ENCODE measurements at places on chromosomes 2 and 18.

DNA sequence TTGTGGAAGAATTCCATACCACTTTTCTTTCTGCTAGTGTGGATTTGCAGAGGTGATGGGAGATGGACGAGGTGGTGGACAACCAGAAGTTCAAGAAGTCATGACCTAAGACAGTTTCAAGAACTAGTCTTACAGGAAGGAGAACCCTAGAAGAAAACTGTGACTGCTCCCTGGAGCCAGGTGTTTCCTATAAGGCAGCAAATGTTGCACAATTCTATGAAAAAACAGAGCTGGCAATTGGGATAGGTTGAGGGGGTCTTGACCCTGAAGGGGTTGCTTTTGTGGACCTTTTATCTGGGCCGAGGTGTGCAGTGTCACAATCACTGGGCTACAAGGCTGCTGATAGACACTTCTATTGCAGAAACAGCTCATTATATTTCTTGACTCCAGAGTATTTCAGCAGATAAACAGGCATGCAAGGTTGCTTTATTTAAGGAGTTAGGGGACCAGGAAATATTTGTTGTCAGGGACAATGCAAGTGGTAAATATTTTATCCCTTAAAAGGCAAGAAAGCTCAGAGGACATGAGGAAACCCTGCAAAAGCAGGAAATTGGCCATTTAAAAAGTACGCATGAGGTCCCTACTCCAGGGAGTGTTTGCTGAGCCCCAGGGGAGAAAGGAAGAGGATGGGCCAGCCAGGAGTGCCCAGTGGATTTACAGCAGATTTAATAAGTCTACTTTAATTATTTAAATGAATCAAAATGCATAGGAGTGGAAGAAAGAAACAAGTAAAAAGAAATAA lies 22.9 kb downstream of the APCDD1 start:
- no peak for DNase-seq

DNA sequence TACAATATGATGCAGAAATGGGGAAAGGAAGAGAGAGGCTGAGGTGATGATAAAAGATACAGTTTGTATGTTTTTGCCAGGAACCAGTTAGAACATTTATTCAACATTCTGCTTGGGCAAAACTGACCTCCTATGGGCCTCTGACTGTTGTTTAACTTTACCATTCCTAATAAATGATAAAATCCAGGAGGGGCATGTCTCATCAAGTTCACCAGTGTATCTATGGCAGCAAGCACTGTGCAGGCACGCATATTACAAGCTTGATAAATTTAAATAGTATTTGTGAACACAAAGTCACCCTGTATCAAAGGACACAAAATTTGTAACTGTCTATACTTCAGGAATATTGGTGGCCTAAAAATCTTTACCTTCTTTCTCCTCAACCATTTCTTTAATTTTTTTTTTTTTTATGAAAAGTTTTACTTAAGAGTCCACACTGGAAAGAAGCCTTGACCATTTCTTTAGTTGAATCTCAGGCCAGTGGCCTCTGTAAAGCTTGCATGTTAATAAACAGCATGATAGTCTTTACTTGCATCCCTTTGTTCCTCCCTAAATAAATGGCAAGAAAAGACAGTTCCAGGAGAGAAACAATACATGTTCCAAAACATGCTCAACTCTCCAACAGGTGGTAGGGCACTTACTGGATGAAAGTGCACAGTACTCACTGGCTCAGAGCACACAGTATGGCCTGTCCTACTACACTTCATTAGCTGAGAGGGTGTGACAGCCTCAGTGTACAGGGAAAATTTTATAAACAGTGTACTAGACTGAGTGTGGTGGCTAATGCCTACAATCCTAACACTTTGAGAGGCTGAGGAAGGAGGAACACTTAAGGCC lies 52.3 kb downstream of the SOS1 start:
- DNase-seq = no peak

- no peak for DNase-seq
Measured at GRCh38 chr2:40281021-40281940, 170.6 kb downstream of the SLC8A1 start.

GRCh38 chr2:52017646-52018235 lies 985.8 kb upstream of the NRXN1 start:
- no peak for DNase-seq

- DNase-seq = no peak
Measured at GRCh38 chr18:23291456-23292205, 156.3 kb downstream of the CABLES1 start.

DNA sequence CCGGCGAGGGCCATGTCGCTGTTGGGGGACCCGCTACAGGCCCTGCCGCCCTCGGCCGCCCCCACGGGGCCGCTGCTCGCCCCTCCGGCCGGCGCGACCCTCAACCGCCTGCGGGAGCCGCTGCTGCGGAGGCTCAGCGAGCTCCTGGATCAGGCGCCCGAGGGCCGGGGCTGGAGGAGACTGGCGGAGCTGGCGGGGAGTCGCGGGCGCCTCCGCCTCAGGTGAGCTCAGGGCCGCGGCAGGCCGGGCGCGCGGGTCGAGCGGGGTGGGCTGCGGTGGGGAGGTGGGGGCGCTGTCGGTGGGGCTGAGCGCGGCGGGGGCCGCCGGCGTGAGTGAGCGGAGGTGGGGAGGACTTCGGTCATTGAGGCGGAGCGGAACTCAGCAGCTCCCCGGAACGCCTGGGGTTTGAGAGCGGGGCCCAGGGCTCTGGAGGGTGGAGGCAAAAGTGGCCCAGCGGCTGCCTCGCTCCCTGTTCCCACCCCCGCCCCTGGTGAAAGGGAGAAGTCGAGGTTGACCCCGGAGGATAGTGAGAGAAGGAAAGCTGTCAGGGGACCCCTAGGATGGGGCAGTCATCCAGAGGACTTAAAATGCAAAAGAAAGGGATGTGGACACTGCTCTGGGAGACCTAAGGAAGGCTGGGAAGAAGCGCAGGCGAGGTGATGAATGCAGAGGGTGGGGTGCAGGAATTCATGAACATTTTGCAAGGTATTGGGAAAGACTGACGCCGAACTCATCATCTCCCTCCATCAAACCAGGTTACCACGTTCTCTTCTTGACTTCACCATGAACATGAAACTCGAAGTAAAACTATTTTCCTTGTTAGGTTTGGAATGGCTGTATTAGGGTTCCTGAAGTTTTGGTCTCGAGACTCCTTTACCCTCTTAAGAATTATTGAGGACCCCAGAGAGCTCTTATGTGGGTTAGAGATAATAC lies 633 bp downstream of the MALT1 start:
- DNase-seq = no peak

DNA sequence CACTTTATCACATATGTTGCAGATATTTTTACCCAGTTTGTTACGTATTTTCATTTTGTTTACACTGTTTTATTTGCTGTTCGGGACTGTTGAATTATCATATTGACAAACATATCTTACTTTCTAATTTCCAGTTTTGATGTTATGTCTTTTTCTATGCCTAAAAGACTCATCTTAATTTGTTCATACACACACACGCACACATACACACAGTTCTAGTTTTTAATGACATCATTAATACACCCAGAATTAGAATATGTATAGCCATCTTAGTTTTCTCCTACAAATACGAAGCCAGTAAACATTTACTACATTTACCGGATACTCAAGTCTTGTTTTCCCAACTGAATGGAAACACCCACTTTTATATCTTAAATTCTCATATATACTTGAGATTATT lies 29.2 kb downstream of the ALS2 start:
- DNase-seq = no peak

DNA sequence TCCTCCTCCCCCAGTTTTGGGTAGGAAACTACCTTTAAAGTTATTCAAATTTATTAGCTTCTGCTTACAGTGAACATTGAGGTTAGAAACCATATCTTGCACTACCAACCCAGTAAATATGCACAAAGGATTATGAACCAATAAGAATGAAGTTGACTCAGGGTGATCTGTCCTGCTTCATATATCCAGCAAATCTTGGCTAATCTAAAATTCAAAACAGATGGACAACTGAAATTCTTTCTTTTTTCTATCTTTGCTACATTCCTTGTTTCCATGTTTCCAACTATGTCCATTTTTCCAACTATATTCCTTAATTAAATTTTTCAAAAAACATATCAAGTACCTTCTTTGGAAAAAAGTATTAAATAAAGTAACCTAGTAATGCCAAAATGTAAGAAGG lies 149.3 kb downstream of the FAM124B start:
- no peak for DNase-seq

DNA sequence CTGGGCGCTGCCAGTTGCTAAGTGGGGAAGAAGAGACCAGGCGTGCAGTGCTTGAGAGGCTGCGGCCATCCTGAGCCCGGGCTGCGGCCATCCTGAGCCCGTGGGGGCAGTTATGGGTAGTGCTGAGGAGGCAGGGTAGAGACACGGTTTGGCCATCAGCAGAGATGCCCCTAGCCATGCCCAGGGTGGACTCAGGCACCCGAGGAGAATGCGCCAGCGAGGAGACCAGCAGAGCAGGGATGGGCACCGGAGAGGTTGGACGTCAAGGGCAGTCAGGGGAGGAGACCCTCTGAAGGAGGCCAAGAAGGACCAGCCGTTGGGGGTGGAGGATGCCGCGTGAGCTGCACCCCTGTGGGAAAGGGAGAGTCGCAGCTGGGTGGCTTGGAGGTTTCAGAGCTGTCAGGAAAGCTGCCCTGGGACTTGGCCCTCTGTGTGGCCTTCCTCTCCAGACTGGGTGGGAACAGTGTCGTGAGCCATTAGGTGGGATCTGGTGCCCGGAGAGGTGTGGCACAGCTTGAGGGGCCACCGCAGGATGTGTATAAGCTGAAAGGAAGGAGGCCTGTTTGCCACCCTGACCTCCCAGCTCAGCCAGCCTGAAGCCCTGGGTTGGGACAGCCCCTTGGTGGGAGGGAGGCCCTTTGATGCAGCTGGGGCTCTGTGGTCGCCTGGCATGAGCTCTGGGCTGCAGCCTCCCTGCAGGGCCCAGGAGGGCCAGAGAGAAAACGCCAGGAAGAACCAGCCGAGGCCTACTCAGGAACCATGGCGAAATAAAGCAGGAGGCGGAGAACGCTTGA lies 56.0 kb downstream of the SH3BP4 start:
- no peak for DNase-seq

DNA sequence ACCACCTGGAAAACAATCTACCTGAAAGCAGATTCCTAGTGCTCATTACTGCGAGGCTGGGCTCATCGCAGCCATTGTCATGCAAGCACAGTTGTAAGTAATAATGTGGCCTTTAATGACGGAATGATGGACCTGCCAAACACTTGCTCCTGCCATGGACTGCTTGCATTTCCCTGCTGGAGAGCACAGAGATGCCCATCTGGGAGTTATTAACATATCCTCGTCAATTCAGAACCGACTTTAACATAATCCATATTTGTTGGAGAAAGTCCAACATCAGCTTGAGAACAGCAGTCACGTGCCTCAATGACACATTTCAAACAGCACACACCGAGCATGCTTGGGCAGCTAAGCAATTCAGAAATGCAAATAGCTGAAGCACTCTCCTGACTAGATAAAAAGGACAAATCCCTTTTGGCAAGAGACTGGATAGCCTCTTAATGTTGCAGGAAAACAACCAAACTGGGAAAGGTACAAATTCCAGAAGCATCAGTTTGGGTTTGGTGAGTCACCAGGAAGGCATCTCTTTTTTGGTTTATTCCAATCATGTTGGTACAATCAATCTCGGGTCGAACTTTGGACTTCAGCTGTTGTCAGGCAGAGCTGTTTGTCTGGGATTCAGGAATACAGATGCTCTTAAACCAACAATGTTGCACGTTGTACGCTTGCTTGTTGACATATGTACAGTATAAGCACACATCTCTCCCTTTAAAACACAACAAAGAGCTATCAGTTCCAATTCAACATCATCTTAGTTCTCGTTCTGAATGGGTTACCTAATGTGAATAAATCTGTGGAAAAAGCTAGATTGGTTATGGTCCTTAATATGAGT lies 395.8 kb downstream of the LNPK start:
- no peak for DNase-seq

GRCh38 chr2:47028846-47029560 lies 113.4 kb upstream of the MCFD2 start:
- DNase-seq = no peak

DNA sequence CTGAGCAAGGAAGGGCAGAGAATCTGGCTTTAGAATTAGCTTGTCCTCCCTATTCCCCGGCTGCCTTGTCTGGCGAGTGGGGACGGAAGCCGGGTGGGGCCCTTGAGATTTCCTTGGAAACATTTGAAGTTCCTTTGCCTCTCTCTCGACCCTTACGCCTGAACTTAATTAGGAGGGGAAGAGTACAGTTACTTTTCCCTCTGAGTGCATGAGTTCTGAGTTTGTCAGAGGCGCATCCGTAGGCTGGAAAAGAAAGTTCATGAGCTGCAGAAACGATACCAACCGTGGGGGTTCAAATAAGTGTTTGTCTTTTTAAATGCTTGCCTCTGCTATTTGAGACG lies 468 bp downstream of the PIKFYVE start:
- no peak for DNase-seq

DNA sequence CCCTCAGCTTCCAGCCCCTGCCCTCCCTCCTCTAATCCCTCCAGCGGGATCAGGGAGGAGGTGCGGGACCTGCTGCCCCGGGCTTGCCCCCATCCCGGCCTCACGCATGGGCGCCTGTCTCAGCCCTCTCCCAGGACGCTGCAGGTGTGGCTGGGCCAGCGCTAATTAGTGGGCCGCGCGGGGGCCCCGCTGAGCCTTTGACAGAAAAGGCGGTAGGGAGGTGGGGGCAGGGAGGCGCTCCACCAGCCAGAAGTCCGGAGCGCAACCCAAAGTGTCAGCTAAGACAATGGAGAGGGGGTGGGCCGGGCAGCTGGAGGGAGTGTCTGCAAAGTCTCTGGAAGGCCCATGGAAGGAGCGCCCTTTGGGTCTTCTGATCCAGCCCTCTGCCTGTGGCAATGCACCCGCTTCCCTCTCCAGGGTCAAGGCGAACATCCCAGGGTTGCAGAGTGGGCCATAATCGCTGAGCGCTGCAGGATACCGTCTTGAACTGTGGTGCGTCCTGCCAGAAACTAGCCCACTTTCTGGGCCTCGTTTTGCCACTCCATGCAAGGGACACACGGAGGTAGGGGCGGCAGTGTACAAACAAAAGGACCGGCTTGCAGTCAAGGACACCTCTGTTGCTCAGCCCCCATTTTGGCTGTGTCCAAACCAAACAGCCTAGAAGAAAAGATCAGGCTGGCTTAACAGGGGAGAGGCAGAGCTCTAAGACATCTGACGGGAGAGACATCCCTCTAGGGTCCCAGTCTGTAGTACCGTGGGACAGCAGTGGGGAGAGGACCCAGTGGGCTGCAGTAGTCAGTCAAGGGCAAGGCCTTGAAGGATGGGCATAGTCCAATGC lies 3.5 kb downstream of the ATP6V1B1 start:
- DNase-seq = peak; percentile 84

DNA sequence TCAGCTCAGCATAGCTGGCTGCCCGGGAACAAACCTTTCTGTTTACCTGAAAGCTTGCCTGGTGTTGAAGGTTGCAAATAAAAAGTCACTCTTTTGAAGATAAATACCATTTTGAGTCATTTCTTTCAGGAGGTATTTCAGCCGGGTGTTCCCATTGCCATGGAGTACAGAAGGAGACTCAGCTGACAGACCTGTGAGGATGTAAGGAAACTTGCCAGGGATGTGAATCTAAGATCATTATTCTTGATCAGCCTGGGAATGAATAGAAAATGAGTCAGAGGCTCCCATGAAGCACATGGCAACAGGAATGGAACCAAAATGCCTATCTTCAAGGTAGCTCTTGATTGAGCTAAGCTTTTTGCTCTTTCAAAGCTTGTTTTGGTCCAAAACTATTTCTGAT lies 231.2 kb downstream of the CYRIA start:
- no peak for DNase-seq
